ENCODE measurements at places on chromosomes 16 and 17.

GRCh38 chr17:35162755-35163154, 15.1 kb downstream of the UNC45B start:
- DNase-seq = no peak

GRCh38 chr17:79691931-79692330, 38.8 kb upstream of the ENPP7 start:
- peak; percentile 69 for DNase-seq

- no peak for DNase-seq
Observed at GRCh38 chr17:16283705-16284104, 66.7 kb downstream of the PIGL start.

DNA sequence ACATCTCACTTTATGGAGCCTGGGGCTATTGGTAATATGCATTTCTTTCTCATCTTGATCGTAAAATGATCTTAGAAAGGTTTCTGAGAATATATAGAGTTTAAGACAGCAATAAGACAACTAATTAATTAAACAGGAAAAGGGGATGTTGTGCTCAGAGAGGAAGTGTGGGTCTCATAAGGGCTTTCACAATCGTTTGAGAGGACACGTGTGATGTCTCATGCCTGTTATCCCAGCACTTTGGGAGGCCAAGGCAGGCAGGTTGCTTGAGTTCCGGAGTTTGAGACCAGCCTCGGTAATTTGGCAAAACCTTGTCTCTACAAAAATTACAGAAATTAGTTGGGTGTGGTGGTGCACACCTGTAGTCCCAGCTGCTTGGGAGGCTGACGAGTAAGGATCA, 295.6 kb downstream of the WWOX start:
- no peak for DNase-seq

Data from substantia nigra (tissue), 51 donors.